ENCODE measurements at places on chromosomes 6 and 20. TPM values are rescaled to one million over a fixed set of nuclear protein-coding genes. Genes with fewer than 3 reads are reported as not detected.

Gene TFAP2C
- total RNA-seq, result under 0.01 TPM

Gene NRSN1
- total RNA-seq, result not detected

Gene SNX5
- total RNA-seq, result 85.0 TPM

Gene CDSN
- total RNA-seq, result not detected

Gene OXT
- not detected for total RNA-seq

Gene BNIP5
- total RNA-seq, result not detected

Gene LHFPL5
- not detected for total RNA-seq

Gene DEFB123
- total RNA-seq, result not detected

Gene LGSN
- total RNA-seq, result not detected

Gene ETV7
- 0.18 TPM for total RNA-seq

Gene CENPW
- 15.0 TPM for total RNA-seq

Gene ANGPT4
- not detected for total RNA-seq

Gene BEND6
- total RNA-seq, result 10.6 TPM

Gene VSTM2L
- 0.18 TPM for total RNA-seq
